Neuronal stem cell (in vitro differentiated cells): ENCODE measurements at places on chromosomes 7 and 10.

DNA sequence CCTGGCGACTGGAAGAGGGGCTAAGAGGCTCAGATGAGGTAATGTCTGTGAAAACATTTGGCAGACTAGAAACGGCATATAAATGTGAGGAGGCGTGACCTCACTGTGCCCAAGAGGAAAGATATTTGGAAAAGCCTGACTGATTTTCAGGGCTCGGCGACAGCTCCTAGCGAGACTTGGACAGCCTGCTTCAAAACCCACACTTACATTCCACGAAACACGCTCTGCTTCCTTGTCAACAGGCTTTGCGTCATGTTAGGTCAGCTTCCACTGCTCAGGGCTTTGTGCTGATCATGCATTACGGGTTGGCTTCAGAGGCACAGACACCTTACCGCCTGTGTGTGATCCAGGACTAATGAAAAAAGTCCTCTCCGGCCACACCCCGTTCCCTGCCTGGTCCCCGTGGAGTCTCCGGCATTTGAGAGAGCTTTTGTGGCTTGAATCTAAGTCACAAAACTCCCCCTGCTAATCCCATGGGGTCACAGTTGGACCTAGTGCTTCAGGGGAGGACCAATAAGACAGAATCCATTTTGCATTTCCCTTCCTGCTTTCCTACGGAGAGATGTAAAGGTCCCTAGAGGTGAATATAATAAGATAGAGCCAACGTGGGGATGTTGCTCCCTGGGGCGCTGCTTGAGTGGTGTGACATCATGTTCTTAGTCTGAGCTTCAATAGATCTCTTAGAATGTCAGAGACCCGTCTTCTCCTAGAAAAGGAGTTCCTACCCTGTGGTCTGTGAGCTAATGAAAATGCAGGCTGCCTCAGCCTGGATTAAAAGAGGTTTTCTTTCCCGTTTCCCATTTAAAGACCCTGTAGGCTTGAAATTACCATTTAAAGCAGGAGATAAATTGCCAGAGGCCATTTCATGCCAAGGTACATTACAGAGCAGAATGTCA, 25.5 kb downstream of the FGFBP3 start:
- DNase-seq: peak; percentile 50

DNA sequence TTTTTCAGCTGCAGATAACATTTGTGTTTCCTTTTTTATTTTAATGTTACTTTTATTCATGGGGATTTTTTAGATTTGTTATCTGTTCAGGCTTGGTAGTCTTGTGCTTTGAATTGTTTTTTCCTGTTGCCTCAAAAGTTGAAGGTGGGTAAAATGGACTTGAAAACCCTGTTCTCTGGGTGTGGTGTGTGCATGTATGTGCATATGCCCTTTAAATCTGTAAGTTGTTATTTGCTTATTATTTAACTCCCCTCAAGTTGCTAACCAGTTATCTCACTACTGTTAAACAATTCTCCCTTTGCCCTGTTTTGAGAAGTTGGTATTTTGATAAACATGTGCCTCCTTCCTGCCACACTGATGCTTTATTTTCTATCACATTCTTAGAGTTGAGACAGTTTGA, 30.6 kb downstream of the TSPAN14 start:
- no peak for DNase-seq

GRCh38 chr7:142862351-142862750, 7.5 kb downstream of the EPHB6 start:
- no peak for DNase-seq

DNA sequence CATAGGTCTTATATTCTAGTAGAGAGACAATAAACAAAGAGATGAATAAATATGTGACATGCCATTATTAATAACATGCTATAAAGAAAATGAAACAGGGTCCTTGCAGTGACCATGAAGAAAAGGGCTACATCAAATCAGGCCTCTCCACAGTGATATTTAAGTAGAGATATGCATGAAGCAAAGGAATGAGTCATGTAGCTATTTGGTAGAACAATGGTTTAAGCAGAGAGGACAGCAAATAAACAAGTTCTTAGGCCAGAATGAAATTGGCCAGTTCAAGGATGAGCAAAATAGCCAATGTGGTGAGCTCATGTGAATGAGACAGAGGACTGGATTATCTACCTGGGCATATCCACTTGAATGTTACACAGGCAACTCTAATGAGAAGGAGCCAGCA, 172.2 kb upstream of the FERD3L start:
- no peak for DNase-seq

- DNase-seq: no peak
These were observed 17.1 kb downstream of the KCNK18 start for GRCh38 chr10:117214401-117214800.

DNA sequence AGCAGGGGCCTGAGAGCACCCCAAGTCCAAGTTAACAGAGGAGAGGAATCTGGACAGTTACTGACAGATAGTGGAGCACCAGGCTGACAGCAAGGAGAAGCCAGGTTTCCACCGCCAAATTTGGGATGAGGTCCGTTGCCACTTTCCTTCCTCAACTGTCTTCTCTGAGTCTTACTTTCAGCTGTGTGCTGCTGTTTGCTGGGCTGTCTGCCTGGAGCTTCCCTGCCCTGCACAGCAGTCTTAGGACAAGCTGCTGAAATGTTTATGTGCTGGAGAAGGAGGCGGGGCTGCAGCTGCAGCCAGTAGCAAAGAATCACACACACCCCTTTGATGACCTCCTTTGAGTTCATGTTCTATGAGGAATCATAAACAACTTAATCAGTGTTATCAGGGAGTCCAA, 17.4 kb upstream of the CYP3A7 start:
- DNase-seq: no peak

DNA sequence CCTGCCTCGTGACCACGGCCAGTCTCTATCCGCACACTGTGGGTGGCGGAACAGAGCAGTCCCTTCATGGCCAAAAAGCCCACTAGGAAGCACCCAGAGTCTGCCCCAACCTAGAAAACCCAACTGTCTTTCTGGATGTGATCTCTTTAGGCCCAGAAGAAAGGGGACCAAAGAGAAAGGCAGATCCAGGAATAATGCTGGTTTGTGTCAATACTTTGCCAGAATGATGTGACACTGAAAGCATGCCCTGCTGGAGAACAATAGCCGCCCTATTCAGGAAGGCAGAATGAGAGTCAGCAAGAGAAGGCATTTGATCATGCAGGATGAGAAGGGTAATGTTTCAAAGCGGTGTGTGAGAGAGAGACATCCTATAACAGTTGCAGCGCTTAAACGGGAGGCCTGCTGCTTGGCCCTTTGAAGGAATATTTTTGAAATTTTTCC, 274.7 kb downstream of the USP6NL start:
- DNase-seq: peak; percentile 54

DNA sequence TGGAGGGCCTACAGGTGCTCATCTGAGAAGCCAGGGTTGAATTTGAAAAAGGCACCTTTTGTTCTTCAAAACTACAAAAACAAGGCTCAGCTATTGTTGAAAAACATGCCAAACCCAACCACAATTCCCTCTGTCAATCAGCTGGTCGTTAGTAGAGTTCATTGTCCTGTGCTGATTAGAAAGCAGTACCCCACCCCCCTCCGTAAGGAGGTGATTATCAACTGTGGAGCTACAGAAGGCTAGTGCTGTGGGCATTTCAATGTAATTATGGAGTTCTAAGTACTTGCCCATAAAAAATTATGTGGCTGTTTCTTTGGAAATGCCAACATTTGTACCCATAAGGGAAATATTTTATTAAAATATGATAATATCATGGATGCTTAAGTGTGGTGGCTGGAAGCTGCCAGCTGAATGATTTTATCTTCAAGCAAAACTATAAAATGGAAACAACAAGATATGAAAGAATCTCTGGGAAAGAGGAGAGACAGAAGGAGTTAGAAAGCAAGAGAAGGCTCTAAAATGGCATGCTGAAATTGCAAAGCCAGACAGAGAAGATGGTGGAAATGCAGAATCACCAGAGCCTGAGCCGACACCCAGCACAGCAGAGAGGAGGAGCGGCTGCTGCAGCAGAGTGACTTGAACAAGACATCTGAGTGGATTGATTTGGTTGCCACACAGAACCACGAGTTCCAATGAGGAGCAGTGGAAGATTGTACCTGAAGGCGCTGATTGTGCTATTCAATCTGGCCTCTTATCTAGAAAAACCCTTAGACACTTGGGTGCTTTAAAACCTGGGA, 179.5 kb upstream of the LRGUK start:
- DNase-seq: no peak

DNA sequence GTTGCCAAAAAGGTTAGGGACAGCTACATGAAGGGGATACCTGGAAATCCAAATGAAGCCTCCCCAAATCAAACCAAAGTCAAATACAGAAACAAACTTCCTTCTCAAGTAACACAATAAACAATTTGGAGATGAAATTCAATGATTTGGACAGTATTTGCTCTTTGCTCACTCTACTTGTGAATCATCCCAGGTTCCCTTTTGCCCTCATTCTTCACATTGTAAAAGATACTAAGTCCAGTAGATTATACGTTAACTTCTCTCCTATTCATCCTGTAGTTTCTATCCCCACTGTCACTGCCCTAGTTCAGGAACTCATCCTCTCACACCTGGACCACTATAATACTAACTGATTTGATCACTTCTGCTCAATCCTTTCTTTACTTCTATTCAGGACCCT, 28.3 kb downstream of the FZD1 start:
- no peak for DNase-seq

DNA sequence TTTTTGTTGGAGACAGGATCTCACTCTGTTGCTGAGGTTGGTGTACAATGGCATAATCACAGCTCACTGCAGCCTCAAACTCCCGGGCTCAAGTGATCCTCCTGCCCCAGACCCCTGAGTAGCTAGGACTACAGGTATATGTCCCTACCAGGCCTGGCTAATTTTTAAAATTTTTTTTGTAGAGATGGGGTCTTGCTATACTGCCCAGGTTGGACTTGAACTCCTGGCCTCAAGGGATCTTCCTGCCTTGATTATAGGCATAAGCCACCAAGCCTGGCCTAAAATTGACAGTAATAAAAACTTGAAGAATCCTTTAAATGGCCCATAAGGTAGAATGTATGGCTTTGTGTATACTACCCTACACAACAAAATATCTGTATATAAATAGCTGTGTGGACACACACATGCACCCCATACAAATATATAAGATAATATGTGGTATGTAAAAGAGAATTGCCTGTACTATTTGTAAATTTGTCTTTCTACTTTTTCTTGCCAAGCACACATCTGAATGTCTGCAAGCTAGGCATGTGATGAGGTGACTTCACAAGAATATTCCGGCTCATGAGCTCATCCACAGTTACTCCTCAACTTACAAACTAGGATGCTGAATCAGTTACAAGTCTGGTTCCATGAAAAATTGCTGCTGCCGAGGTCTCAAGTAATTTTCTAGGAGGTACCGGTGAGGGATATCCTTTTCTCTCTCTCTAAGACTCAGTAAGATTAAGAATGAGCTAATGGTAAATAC, 26.6 kb downstream of the POLR3A start:
- no peak for DNase-seq

GRCh38 chr7:53350241-53350640, 314.8 kb downstream of the POM121L12 start:
- peak; percentile 36 for DNase-seq

DNA sequence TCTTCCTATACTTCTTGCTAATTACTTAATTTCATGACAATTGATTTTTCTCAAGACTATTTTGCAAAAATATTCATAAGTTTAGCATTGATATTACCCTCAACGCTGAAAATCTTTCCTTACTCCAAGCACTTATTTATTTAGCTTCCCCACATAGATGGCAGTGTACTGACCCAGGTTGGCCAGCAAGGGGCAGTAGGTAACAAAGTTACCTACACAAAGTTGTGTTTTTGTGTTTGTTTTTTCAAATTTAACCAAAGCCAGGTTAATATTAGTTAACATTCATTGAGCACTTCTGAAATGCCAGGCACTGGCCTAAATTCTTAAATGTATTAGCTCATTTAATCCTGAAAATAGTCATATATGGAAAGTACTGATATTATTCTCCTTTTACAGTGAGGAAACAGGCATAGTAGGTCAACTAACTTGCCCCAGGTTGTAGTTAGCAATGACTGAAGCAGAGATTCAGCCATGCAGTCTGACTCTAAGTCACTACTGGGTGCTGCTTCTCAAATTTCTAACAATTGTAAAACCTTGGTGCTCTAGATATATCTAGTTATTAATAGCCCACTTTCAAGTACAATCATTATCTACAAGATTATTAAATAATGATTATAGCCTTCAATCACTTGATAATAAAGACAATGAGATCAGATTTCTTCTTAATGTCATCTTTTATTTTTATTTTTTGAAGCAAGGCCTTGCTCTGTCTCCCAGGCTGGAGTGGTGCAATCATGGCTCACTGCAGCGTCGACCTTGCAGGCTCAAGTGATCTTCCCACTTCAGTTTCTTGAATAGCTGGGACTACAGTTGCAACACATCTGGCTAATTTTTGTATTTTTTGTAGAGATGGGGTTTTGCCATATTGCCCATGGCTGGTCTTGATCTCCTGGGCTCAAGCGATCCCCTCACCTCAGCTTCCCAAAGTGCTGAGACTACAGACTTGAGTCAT, 5.8 kb upstream of the GGCT start:
- DNase-seq: no peak
